Breast epithelium (tissue), 4 donors: ENCODE measurements at places on chromosomes 7 and 10. TPM values are rescaled to one million over a fixed set of nuclear protein-coding genes. Genes with fewer than 3 reads are reported as not detected.

Gene PON1
- 0.66 TPM for total RNA-seq

Gene CC2D2B
- 2.9 TPM for total RNA-seq

Gene ADAM22
- total RNA-seq: 7.5 TPM

Gene THNSL1
- total RNA-seq: 4.2 TPM

DNA sequence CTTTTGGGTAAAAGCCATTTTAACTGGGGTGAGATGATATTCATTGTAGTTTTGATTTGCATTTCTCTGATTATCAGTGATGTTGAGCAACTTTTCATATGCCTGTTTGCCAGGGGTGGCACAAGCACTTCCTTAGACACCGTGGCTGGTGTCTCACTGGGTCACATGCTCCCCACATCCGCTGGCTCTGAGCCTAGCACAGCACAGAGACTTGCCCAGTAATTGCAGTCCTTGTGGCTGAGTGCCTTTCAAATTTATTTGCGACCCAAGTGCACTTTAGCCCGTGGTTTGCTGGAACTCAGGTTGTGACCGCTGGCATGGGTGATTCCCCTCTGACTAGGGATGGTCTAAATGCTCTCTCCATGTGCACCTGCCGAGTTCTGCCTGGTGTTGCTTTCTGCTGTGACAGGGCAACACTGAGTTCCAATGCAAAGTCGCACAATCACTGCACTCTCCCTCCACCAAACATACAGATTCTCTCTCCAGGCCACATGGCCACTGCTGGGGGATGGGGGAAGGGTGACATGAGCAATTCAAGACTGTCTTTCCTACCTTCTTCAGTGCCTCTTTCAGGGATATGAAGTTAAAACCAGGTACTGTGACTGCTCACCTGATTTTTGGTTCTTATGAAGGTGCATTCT, 66.5 kb downstream of the ZNF277 start:
- DNase-seq: no peak
- H3K27ac ChIP-seq: no peak overlapping the region
- no peaks in the 10 kb centered on the region for H3K36me3 ChIP-seq

DNA sequence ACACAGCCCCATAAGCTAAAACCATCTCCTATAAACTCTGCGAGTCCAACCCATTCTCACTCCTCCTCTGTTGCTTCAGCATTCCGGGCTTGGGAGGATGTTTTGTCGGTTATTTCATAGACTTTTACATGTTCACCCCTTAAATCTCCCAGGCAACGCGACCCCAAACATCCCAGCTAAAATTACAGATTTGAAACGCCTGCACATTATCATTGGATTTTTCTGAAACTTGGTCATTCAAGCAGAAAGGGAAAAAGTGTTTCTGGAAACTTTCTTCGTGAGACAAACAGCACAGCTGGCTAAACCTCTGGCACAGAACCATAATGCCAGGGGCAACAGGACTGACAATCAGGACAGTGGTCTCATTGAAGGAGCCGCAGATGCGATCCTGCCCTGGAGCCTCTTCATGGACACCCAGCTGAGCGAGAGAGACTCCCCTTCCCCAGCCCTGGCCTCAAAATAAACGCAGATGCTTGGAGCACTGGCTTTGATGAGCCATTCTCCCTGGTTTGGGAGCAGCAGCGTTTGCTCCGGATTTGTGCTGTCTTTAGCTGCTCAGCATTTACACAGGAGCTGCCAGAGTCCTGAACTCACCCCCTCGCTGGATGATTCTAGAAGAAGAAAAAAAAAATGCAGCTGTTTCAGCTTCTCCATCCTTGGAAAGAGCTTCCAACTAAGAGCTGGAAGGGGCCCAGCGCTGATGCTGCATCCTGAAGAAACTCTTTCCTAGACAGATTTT, 30.1 kb downstream of the AFAP1L2 start:
- no peaks in the 10 kb centered on the region for H3K4me1 ChIP-seq
- H3K27me3 ChIP-seq: no peaks in the 10 kb centered on the region
- peak overlapping the region; percentile 70 for H3K27ac ChIP-seq
- H3K36me3 ChIP-seq: no peaks in the 10 kb centered on the region
- DNase-seq: no peak

- H3K36me3 ChIP-seq: no peaks in the 10 kb centered on the region
- H3K4me3 ChIP-seq: no peak overlapping the region
- DNase-seq: no peak
- H3K27me3 ChIP-seq: no peaks in the 10 kb centered on the region
Observed at GRCh38 chr7:29488977-29489376, 74.7 kb upstream of the PRR15 start.

GRCh38 chr7:139829025-139829774, at the start of gene TBXAS1:
TSS of gene TBXAS1 (plus strand) at chr7:139829264. CDS start at chr7:139829391, 127 bp downstream.
- no peak within 1 kb of the TSS for H3K27ac ChIP-seq
- DNase-seq: no peak
- no peaks in the 10 kb centered on the region for H3K27me3 ChIP-seq
- H3K4me3 ChIP-seq: no peak within 1 kb of the TSS
- no peaks in the 10 kb centered on the region for H3K36me3 ChIP-seq

GRCh38 chr7:22385326-22385725, 28.4 kb upstream of the RAPGEF5 start:
- no peaks in the 10 kb centered on the region for H3K4me1 ChIP-seq
- H3K36me3 ChIP-seq: no peaks in the 10 kb centered on the region
- DNase-seq: no peak
- no peaks in the 10 kb centered on the region for H3K27me3 ChIP-seq
- no peak overlapping the region for H3K4me3 ChIP-seq

- no peak for DNase-seq
- H3K27me3 ChIP-seq: no peaks in the 10 kb centered on the region
- no peak overlapping the region for H3K27ac ChIP-seq
- H3K4me1 ChIP-seq: no peaks in the 10 kb centered on the region
- H3K36me3 ChIP-seq: no peaks in the 10 kb centered on the region
- H3K4me3 ChIP-seq: no peak overlapping the region
Observed at GRCh38 chr7:13852281-13852968, 137.0 kb downstream of the ETV1 start.

DNA sequence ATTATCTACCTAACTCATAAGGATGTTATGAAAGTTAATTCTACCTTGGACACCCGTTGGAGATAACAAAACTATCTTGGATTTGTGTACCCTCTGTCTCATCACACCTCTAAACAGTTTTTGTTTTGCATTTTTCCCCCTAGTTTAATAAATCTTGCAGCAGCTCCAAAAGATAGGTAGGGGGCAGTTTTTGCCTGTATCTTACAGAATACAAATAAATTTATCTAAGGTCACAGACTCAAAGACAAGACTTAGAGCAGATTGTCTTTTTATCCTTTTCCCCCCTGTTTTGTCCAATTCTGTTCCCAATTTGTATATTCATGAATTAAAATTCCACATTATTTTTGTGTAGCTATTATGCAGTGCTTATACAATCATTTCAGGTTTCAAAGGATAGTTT, 5.0 kb upstream of the SORCS1 start:
- DNase-seq: no peak
- H3K27ac ChIP-seq: no peak overlapping the region
- no peaks in the 10 kb centered on the region for H3K4me1 ChIP-seq
- peaks cover 21% of the 10 kb centered on the region for H3K27me3 ChIP-seq
- no peaks in the 10 kb centered on the region for H3K36me3 ChIP-seq

GRCh38 chr7:43593010-43593409, 10.1 kb downstream of the STK17A start:
- H3K4me3 ChIP-seq: no peak overlapping the region
- no peak overlapping the region for H3K27ac ChIP-seq
- H3K27me3 ChIP-seq: no peaks in the 10 kb centered on the region
- no peaks in the 10 kb centered on the region for H3K36me3 ChIP-seq
- DNase-seq: no peak
- no peaks in the 10 kb centered on the region for H3K4me1 ChIP-seq
